SK-N-SH treated with all-trans-retinoic acid at 6 μM for 48 hours (cell line): ENCODE measurements at places on chromosomes 4 and X.
A peak's percentile ranks its signal among the peaks of the same experiment; 100 is the strongest.

DNA sequence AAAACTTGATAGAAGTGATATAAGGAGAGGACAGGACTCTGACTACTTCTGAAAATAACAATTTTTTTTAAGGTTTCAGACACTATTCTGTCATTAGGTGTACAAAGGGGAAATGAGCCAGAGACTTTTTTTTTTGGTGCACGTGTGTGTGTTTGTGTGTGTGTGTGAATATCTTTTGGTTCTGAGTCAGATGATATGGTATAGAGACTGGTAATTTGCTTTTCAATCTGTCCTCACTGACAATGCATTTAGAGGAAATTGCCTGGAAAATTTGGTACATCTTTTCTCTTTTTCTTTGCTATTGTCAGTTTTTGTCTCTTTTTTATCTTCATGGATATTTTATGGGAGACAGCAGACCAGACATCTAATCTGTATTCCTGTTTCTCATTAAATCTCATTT, 59.3 kb downstream of the DDIT4L start:
- no peak for ATAC-seq

- ATAC-seq, result peak; percentile 62
Measured at GRCh38 chr4:8303485-8304281, 34.1 kb downstream of the HTRA3 start.

- ATAC-seq, result no peak
Measured at GRCh38 chr4:136922066-136922465, 610.2 kb downstream of the PCDH18 start.

- ATAC-seq, result no peak
Measured at GRCh38 chrX:703466-703865, 72.9 kb downstream of the SHOX start.

DNA sequence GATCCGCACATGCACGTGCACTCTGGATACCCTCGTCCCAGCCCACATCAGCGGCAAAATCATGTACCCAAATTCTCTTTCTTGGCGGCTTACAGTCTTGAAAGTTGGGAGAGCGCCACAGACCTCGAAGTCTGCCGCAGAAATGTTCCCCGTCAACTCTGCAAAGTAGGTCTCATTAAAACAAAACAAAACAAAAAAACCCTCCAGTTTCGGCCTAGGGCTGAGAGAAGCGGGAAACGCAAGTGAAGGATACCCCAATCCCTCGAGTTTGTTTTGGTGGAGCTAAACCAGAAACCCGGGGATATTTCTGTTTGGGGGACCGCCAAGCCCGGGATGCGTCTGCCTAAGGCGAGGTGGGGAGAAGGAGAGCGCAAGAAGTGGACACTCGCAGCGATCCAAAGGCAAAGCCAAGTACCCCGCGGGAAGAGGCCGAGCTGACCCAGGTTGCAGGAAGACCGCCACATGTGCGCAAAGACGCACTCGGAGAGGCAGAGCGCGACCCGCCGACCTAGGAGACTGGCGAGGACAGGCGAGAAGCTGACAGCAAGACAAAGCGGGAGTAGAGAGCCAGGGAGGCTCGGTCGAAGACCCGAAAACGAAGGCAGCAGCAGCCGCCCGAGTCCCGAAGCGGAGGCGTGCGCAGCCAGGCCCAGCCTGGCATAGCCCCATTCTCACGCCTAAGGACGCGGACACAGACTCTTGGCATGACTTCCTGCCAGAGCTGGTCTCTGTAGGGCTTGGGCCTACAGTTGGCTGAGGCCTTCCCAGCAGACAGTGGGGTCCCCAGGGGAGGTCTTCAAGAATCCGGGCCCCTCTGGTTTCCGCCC, 49.6 kb upstream of the BCOR start:
- ATAC-seq, result no peak

- ATAC-seq, result no peak
Measured at GRCh38 chr4:183395395-183395794, 49.0 kb upstream of the CDKN2AIP start.
